ENCODE measurements at places on chromosomes 6 and 20.

- no peak for DNase-seq
Measured at GRCh38 chr20:43431134-43431519, 26.6 kb upstream of the SRSF6 start.

- no peak for DNase-seq
Measured at GRCh38 chr6:163667372-163668060, 253.0 kb downstream of the QKI start.

DNA sequence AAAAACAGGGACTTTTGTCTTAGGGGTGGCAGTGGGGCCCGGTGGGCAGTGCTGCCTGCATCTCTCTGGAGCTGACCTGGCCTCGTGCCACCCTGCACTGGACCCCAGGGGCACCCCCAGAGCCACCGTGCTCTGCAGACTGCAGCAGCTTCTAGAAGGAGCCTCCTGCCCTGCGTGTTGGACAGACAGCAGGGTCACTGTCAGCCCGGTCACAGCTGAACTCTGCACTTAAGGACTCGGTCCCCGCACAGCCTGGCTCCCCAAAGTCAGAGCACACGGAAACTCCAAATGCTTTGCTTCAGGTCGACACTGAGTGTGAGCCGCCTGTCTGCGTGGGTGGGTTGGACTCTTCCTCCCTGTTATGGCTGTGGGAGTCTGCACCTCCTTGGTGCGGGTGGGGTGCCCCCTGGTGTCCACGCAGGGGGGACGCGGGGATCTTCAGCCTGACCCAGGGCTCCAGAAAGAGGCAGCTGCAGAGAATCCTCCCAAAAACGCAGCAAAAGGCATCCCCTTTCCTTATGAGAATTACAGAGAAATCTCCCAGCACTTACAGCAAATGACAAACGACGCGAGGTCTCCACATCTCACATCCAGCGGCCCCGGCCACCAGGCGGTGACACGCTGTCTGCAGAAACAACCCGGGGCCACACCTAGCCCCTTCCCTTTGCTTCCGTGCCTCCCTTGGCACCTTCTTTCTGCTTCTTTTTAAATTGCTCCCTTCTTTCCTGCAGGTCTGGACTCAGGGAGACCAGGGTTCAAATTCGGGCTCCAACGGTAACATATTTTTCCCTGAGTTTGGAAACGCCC lies 36.3 kb upstream of the DACT2 start:
- DNase-seq, result no peak

DNA sequence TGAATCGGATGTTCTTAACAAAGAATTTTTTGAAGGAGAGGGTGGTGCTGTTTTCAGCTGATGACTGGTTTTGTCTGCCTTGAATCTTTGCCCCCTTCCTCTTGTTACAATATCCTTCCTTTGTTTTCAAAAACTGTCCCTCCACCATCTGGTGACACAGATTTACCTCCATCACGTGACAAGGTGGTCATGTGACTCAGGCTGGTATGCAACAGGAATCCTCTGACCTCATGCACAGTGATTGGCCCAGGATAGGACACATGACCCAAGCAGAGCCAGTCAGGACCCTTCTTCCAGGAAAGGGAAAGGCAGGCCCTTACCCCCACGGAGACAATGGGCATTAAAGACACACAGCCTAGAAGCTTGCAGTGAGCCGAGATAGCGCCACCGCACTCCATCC lies 84.7 kb upstream of the MC3R start:
- no peak for DNase-seq

DNA sequence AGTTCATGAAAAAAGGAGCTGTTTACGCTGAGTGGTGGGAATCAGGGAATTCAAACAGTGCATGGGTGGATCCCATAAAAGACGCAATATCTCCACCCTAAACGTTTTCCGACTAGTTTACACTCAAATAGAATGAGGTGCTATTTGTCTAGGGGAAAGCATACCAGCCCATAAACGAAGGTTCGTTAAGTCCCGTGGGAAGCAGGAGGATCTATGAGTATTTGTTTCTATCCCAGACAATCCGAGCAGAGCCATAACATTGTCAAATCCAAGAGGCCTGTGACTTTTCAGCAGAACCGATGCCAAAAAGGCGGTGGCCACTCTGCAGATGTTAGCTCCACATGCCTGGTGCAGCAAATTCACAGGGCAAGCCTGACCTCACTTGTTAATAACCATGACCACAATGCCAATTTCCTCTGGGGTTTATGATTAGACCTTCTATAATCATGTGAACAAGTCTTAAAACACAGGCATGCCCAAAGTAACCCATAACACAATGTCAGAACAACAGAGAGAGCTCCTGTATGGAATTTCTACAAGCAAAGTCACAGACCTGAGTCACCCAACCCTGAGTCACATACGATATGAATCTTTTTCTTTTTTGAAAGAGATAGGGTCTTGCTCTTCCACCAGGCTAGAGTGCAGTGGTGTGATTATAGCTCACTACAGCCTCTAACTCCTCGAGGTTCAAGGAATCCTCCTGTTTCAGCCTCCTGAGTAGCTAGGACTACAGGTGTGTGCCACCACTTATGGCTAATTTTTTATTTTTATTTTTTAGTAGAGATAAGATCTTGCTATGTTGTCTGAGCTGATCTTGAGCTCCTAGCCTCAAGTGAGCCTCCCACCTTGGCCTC lies 123.3 kb downstream of the KIF13A start:
- DNase-seq, result no peak

DNA sequence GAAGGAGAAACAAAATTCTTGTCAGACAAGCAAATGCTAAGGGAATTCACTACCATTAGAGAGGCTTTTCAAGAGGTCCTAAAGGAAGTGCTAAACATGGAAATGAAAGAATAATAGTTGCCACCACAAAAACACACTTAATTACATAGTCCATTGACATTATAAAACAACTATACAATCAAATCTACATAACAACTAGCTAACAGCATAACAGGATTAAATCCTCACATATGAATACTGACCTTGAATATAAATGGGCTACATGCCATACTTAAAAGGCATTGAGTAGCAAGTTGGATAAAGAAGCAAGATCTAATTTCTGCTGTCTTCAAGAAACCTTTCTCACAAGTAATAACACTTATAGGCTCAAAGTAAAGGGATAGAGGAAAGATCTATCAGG lies 811.5 kb upstream of the CITED2 start:
- DNase-seq, result no peak

DNA sequence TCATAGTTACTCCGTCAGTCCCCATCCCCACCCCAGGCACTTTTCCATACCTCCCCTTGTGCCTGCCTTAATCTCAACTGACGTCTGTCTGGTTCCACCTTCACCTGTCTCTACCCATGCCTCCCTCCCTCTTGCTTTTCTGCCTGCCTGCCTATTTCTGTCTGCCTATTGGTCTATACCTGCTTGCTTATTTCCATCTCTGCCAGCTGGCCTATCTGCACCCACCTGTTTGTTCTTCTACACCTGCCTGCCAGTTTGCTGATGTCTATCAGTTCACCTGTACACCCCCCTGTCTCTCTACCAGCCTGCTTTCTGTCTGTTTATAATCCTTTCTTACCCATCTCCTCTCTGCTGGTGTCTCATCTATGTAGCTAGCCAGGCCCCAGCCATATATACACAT lies 87.5 kb downstream of the RALGAPA2 start:
- no peak for DNase-seq

- no peak for DNase-seq
Measured at GRCh38 chr20:17995967-17996819, 27.4 kb downstream of the MGME1 start.

GRCh38 chr6:77095936-77096627 lies 367.2 kb downstream of the HTR1B start:
- no peak for DNase-seq
